BJ (cell line): ENCODE measurements at places on chromosomes 6 and 20.

- DNase-seq = no peak
Measured at GRCh38 chr20:57695940-57696339, 13.9 kb downstream of the PMEPA1 start.

- no peak for DNase-seq
Measured at GRCh38 chr20:42483730-42484303, 705.9 kb downstream of the PTPRT start.

DNA sequence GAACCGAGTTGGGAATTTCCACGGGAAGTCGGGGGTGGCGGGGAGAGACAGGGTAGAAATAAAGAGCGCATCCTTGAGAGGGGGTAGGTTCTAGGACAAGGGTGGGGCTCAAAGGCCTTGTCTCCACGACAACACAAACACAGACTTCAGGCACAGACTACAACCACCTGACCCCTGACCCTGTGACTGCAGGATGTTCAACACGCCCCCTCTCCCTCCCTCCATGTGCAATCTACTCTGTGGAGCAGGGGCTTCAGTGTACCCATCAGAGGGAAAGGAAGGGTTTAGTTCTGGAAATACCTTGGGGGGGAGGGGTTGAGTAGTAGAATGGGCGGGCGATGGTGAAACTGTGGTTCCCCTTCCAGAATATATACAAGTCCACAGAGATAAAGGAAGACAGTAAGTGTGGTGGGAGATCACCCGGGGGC lies 651 bp upstream of the TAPBP start:
- peak; percentile 61 for DNase-seq

GRCh38 chr6:30769088-30769852 lies 24.9 kb upstream of the IER3 start:
- DNase-seq = peak; percentile 83

GRCh38 chr6:33419580-33420490 lies at the start of gene SYNGAP1:
Gene SYNGAP1 (plus strand): TSS chr6:33420065. CDS start chr6:33420265, 200 bp downstream.
- DNase-seq = no peak

- DNase-seq = no peak
Measured at GRCh38 chr6:155264693-155265320, 994 bp downstream of the CLDN20 start.

- DNase-seq = no peak
Measured at GRCh38 chr6:53544217-53544469, 758 bp downstream of the GCLC start.

DNA sequence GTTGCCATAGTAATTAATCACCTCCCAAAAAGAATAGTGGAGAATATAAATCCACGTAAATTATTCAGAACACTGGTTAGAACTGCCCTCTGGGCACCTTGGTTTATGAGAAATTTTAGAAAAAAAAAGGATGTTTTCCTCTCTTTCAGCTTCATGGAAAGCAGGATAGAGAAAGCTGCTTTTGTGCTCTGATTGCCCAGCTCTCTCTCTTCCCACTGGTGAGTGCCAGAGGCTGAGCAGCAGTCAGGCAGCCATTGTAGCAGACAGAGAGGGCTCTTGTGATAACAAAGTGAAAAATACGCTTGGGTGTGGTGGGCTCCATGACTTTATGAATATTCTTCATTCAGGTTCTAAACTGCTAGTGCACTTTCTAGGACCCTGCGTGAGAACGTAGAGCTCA lies 26.4 kb downstream of the SLC35F1 start:
- DNase-seq = no peak

DNA sequence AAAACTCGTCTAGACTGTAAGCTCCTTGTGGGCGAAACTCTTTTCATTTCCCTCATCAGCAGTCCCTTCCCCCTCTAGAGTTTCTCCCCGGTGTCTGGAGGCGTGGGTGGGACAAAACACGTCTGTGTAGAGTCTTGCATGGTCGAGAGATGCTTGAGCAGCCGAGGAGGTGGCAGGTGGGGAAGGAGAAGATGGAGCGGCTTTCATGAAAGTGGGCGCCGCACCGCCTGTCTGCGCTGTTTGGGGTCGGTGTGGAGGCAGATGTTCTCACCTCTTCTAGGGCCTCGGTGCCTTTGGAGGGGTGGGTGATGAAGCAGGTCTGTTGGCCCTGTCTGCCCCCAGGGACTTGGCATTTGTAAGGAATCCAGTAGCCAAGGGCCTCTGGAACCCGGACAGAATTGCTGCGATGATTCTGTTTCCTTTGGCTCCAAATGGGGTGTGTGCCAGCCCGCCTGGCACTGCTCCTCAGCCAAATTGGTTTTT lies 1.2 kb downstream of the BRPF3 start:
- no peak for DNase-seq

GRCh38 chr6:98747960-98748359 lies 86.4 kb upstream of the POU3F2 start:
- no peak for DNase-seq

DNA sequence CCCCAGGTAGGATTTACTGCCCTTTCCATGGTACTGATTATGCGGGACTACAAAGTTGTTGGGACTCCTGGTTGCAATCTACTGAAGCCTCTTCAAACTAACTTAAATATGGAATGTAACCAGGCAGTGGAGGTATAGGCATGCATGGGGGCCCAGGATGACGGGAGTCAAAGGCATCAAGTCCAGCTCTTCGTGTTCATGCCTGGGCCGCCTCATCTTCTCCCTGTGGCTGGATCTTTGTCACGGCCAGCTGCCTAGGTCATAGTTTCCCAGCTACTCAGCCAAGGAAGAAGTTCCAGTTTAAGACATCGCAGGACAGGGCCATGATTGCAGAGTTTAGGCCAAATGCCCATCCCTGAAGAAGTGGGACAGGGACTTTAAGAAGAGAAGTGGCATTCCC lies 20.5 kb downstream of the LYRM2 start:
- DNase-seq = no peak

GRCh38 chr6:160190973-160191372 lies 67.6 kb downstream of the SLC22A2 start:
- no peak for DNase-seq

- no peak for DNase-seq
Measured at GRCh38 chr6:1296542-1296941, 15.4 kb upstream of the FOXQ1 start.

DNA sequence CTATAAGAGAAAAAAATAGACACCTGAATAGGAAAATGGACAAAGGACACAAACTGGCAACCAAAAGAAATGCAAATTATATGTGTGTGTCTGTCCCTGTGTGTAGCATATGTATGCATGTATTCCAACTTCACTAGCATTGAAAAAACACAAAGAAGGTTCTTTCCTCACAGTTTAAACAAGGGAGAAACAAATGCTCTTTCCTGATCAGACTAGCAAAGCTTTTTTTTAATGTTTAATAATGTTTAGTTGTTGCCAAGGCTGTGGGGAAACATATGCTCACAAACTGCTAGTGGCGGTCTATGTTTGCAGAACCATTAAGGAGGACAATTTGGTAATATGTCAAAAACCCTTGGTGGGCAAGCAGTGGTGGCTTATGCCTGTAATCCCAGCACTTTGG lies 22.4 kb downstream of the SMLR1 start:
- no peak for DNase-seq

GRCh38 chr6:115323001-115323400 lies 737.7 kb downstream of the FRK start:
- no peak for DNase-seq

GRCh38 chr6:8749465-8749864 lies 314.1 kb upstream of the SLC35B3 start:
- DNase-seq = no peak

DNA sequence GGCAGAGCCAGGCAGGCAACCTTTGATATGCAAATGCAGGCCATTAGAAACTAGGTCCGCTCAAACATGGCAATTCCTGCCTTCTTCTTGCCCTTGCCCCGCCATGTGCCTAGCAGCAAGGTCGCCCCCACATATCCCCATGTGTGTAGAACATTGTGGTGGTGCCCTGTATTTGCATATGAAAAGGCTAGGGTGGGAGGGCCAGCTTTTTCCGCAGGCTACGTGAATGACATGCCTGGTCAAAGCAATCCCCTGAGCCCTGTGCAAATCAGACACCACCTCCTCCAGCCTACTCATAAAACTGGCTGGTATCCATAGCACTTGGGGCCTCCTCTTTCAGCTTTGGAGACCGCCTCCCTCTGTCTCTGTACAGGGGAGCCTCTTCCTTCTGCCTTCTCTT lies 31.6 kb downstream of the GSTA2 start:
- no peak for DNase-seq

GRCh38 chr20:1761116-1761515 lies 103.5 kb upstream of the SIRPG start:
- DNase-seq = peak; percentile 58

DNA sequence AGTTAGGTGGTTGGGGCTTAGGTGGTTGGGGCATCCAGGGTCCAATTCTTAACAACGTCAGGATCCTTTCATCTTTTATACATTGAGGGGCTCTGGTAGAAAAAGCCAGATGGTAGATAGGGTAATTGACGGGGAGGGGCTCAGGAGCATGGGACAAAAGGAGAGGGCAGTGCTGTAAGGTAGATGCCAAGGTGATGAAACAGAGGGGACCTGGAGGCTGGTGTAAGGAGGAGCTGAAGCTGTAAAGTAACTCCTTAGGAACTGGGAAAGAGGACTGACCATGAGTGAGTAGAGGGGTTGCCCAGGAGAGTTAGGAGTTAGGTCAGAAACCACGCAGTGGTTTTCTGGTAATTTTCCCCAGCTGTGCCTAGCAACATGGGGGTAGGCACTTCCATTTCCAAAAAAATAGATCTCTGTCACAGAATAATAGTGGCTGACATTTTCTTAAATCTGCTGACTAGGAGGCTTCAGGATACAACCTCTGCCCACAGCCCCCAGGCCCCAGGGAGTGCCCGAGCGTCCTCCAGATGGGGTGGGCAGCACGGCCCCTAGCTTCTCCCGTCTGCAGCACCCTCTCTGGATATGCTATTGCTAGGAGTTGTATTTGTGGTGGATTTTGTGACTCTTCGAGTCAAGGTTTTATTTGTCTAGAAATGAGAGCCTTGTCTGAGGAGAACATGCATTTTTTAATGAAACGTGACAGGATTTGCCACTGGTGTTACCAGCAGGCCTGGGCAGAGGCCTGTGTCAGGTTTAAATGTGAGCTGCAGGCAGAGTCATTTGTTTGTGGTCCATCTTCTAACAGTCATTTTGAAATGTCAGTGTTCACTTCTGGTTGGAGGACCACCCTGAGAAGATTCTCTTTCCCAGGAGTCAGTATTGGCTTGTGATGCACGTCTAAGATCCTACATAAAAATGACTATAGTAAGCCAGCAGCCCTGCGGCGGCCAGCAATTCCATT lies 44.6 kb downstream of the TULP4 start:
- DNase-seq = no peak

DNA sequence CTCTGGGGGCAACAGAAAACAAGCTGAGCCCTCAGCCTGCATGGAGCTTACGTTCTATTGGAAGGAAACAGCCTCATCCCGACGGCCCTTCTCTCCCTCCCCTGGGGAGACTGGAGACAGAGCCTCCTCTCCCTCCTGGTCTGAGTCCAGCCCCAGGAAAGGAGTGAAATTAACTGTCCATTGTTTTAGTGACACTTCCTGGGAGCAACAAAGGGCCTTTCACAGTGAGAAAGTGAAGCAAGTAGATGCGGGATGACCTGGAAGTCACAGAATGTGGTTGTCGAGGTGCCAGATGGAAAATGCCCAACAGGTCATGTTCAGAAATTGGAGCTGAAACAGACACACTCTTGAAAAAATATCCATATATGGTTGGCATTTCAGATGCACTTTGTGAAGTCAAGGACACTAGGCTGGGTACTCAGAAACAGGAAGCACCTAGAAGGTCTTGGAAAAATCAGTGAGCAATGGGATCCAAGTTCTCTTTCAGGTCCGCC lies 77.8 kb downstream of the TFAP2C start:
- DNase-seq = no peak

DNA sequence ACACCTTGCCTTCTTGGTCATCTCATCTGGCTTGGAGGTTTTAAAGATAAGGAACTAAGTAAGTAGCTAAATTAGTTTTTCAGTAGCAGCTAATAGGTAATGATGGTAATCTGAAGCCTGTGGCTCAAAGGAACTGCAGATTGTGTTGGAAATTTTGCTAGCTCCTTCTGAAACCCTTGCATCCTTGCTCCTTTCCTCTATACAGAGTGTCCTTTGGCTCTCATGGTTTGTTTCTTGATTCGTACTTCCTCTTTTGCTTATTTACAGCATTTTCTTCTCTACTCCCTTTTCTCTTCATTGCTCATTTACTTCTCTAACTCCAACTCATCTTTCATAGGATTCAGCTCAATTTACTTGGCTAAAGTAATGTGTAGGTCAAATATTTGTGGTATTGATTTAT lies 19.0 kb downstream of the LRRC1 start:
- no peak for DNase-seq

DNA sequence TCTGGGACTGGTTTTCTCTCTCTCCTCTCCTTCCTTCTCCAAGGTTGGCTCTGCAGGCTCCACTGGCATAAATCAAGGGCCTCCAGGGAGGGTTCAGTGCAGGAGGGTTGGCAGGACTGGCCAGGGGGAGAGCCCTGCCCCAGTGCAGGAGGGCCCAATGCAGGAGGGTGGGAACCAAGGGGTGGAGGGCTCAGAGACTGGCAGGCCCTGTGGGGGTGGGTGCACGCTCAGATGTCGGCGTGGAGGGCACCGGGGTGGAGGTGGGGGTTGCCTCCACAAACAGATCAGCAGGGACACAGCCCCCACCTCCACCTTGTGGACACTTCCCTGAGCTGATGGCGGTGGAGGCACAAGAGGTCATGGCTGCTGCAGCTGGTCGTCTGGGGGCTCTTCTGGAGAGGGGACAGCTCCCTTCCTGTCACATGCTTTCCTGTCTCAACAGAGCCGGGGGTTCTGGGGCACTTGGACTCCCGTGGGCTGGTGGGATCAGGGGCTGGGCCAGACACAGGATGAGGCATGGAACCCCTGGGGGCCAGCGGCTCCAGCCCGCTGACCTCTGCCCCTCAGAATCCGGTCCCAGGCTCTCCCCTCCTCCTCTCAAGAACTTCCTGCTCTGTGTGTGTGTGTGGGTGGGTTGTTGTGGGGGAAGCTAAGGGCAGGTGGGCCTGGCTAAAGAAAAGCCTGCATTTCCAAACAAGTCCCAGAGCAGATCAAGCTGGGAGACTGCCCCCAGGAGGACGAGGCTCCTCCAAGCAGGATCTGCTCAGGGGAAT lies 2.7 kb upstream of the ABHD16B start:
- DNase-seq = no peak

- no peak for DNase-seq
Measured at GRCh38 chr6:129279343-129280292, 396.7 kb downstream of the LAMA2 start.

DNA sequence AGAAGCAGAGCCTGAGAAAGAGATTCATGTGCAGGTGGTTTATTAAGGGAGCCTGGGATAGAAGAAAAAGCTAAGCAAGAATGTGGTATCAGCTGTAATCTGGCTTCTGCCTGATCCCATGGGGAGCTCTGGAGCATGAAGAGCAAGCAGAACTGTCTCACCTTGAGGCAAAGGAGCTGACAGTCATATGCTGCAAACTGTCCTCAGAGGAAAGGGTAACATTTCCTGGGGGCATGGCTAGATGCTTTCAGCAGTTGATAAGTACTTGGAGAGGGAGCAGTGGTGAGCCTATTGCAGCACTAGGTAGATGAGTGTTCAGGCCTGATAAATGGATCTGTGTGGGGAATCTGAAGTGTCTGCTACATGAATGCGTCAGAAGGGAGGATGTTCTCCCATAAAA lies 621.5 kb upstream of the BTBD3 start:
- DNase-seq = no peak

GRCh38 chr6:1136415-1136774 lies 175.5 kb upstream of the FOXQ1 start:
- no peak for DNase-seq

GRCh38 chr6:99689916-99690685 lies 83.5 kb downstream of the PRDM13 start:
- DNase-seq = no peak
